ENCODE measurements at places on chromosomes 12 and 14.

GRCh38 chr14:34254571-34254970, 207.5 kb downstream of the SPTSSA start:
- no peak for DNase-seq

DNA sequence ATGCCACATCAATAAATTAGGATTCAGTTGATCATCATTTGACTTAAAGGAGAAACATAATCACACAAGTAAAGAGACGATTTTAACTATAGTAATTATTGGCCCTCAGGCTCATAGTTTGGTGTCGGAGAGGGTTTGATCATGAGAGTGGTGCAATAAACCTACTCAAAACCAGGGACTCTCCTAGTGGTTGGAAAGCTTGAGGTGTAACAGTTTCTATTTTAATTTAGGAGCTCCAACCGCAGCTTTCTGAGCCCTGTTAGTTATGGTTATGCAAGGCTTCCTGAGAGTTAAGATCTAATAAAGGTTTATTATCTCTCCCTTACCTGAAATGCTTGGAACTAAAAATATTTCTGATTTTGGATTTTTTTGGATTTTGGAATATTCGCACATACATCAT, 36.4 kb downstream of the TMTC2 start:
- no peak for DNase-seq

GRCh38 chr14:61706096-61706690, 10.9 kb downstream of the HIF1A start:
- DNase-seq: no peak

- DNase-seq: no peak
Measured at GRCh38 chr12:104609445-104609844, 152.7 kb downstream of the CHST11 start.

GRCh38 chr14:87824266-87824665, 168.7 kb downstream of the GALC start:
- no peak for DNase-seq

GRCh38 chr14:72901361-72901760, 7.5 kb upstream of the DPF3 start:
- DNase-seq: no peak

DNA sequence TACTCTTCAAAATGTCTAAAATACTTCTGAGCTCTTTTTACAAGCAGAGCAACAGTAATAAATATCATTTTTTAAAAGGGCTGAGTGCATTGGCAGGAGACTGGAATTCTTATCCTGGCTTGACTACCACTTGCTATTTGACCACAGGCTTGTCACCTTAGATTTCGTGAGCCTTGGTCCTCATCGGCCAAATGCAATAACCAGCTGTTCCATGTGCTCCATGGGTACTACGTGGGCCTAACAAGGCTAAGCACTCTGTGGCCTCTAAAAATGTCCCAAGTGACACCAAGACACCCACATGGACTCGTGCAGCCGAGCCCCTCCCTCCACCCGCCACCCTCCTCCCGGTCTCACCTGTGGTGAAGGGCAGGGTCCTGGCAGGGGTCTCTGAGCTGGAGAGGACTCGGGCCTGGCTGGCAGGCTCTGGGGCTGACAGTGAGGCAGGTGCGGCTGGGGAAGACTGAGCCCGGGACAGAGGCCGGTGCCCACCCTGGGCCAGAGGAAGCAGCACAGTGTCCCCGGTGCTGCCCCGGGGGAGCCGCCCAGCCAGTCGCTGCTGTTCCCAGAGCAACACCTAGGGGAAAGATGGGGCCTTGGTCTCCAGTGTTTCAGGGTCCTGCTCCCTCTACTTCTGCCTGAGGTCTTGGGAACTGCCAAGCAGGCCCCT, 20.1 kb downstream of the SLC48A1 start:
- no peak for DNase-seq

DNA sequence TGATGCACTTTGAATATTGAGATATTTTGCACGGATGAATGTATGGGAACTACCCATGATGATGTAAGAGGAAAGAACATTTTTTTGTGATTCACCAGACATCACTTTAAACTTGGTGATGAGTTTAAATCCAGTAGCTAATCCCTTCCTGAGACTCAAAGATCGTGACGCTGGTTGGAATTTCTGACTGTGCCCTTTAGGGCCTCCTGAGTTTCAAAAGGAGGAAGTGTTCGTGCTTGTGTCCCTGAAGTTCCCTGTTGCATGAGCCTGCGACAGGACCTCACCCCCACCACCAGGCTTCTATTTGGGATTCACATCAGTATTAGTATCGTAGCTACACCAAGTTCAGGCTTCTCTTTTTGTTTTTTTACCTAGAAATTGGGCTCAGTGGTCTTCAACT, 18.6 kb upstream of the RIN3 start:
- DNase-seq: no peak

DNA sequence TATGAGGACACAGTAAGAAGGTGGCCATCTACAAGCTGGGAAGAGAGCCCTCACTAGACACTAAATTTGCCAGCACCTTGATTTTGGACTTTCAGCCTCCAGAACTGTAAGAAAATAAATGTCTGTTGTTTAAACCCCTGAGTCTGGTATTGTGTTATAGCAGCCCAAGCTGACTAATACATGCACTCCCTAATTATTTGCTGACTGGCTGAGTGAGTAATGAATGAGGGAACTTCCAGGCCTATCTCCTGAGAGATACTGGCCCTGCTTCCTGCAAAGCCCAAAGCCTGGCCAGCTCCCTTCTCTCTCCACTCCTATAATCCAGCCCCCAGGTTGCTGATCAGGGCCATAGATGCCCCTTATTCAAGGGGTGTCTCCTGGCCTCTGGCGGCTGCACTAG, 120.0 kb upstream of the NOS1 start:
- DNase-seq: no peak

DNA sequence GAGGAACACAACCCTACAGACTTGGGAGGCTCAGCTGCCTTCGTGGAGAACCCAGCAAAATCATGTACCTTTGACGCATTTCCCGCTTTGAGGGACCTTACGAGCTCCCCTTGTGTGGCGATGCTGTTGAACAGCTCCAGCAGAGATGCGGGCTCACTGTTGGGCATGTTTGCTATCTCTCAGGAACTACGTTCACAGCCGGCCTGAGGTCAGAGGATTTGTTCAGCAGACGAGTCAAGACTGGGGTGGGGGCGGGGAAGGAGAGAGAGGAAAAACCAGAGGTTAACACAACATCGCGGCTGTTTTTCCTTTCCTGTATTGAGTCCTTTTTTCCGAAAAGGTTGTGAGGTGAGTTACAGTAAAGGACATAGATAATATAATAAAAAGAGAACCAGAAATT, 45.9 kb downstream of the SLC25A47 start:
- no peak for DNase-seq

- DNase-seq: no peak
Measured at GRCh38 chr12:107541001-107541705, 144.4 kb upstream of the PWP1 start.

DNA sequence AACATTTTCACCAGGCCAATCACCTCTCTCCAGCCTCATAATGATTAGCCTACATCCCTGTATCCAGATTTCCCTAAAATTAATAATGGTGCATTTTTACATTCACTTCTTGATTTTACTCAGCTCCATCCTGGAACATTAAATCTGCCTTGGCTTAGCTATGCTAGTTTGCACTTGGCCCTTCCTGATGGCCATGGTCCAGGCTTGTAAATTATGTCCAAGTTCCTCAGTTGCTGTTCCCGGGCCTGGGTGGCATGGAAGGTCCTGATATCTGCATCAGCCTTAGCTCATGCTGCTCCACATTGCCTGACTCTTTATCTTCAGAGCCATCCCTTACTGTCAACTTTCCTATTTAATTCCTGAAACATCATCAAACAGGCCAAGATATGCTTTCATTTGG, 11.1 kb upstream of the METTL17 start:
- DNase-seq: no peak

DNA sequence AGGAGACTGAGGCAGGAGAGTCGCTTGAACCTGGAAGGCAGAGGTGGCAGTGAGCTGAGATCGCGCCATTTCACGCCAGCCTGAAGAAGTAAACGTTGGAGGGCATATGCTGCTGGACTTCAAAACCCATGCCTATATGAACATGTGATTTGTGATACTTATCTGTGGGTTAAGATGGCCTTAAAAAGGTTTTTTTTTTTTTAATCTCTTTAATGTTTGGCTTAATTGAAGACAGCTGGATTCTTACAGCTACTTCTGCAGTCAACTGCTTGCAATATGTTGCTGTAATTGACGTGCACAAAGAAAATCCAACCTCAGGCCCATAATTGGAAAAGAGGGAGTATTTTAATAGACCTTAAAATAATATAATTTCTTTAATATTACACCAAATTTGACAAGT, 1.5 kb upstream of the B3GNT4 start:
- DNase-seq: no peak

GRCh38 chr14:66610154-66610563, 102.2 kb downstream of the GPHN start:
- DNase-seq: peak; percentile 5

DNA sequence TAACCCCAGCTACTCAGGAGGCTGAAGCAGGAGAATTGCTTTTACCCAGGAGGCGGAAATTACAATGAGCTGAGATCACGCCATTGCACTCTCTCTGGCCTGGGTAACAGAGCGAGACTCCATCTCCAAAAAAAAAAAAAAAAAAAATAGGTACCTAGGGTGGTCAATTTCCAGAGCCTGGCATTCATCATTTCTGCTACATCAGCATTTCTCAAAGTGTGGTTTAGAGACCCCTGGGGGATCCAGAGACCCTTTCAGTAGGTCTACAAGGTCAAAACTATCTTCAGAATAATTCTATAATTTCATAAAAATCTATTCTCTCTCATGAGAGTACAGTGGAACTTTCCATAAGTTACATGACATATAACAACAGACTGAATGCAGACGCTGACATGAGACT, 19.9 kb downstream of the CERS5 start:
- DNase-seq: no peak

DNA sequence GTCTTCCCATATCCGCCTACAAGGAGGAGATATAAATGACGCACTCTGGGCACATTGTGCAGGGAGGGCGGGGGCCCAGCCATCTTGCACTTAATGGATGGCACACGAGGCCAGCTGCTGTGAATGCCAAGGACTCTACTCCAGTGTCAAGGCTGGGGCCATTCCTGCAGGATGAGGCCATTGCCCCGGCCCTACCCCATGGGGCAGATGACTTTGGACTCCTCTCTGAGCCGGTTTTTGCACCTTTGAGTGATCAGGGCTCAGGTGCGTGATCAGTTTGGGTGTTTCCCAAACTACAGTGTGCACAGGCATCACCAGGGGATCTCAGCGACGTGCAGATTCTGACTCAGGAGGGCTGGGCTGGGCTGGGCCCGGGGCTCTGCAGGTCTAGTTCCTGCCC, 16.1 kb downstream of the MMAB start:
- DNase-seq: no peak

- DNase-seq: no peak
Measured at GRCh38 chr12:94427501-94428381, 31.9 kb downstream of the CEP83 start.

- no peak for DNase-seq
Measured at GRCh38 chr14:95305145-95305544, 14.6 kb downstream of the CLMN start.

- DNase-seq: no peak
Measured at GRCh38 chr14:82490397-82490796, 956.7 kb upstream of the SEL1L start.
